ENCODE measurements at places on chromosomes 13 and 19.

GRCh38 chr13:20848203-20848602 lies 54.3 kb downstream of the XPO4 start:
- no peak for DNase-seq

- DNase-seq, result peak; percentile 52
Observed at GRCh38 chr19:17841810-17842662, 5.7 kb downstream of the JAK3 start.

- no peak for DNase-seq
Observed at GRCh38 chr19:42285541-42285941, 16.4 kb upstream of the PRR19 start.

GRCh38 chr19:534088-534487 lies 2.5 kb downstream of the CDC34 start:
- no peak for DNase-seq

GRCh38 chr13:53694814-53695532 lies 666.4 kb downstream of the OLFM4 start:
- no peak for DNase-seq

DNA sequence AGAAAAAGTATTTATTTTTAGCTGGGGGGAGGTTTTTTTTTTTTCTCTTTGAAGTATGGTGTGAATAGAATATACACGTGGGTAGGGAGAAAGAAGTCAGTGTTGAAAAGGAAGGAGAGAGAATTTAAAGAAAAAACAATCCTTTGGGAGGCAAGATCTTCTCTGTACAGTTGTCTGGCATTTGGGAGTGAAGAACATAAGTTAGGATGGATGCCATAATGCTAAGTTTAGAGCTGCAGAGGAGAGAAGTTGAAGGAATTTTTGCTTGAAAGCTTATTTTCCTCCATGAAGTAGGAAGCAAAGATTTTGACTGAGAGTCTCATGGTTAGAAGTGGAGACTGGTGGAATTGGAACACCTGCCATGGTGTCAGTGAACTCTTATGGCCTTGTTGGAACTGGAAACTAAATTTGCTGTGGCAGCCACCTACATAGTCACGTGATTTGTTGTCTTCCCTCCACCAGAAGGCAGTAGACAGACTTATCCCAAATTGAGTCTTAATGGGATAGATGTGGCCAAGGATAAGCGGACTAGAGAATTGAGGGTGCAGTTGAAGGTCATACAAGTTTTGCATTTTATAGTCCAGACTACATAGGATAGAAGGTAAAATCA lies 22.0 kb downstream of the NDFIP2 start:
- DNase-seq, result no peak

DNA sequence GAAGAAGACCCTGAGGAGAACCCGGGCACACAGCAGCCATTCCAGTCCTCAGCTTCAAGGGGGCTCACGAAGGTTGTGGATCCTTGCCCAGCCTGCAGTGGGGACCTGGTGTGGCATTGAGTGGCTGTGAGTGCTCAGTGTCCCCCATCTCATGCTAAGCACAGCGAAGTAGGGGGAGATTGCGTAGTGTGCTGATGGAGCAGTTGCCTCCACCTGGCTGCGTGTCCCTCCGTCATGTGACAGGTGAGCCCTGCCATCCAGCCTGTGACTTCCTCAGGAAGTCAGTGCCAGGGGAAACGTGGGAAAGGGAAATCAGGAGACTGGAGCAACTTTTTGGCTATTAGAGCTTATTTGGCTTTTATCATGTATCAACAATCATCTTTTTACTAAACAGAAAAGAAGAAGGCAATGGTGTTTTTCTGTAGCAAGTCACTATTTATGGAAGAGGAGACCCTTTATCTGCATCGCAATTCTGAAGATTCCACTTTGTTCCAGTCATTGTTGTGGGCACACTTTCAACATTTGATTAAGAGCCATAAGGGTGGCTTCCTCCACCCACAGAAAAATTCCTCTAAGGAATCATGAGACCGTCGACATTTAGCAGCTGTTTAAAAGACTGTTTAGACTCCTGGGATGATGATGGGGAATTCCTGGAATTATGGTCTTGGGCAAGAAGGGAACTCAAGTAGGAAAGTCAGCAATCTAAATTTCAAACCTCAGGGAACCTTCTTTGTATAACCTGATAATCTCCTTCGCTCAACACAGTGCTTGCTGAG lies 126.8 kb upstream of the SPATA13 start:
- DNase-seq, result no peak

DNA sequence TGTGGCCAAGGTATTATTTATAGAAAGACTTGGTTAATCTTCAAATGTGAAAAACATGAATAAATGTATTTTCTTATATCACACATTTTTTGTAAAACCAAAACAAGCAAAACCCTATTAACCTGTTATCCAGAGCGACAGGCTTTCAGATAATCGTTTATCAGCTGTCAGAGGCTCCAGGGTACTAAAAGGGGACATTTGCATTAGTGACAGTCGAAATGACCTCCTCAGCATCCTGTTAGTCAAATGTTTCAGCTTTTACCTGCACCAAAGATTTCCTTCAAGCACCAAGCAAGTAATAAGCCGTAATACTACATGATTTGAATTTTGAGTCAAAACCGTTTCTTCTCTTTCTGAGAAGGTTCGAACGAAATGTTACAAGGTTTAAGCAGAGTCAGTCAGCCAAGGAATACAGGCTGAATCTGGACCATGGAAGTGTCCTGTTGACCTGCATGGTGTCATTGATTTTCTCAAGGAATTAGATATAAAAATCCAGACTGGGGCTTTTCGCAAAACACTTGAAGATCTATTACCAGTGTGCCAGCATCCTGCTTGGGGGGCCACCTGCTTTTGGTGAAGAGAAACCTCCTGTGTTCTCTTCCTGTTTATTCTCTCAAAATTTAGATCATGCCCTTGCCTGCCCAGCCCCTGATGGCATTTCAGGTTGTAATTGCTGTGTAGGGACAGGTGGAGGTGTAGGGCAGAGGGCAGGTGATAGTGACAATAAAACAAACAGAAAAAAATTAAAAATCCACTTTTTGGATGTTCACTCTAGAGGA lies 11.3 kb upstream of the RFC3 start:
- DNase-seq, result no peak

- peak; percentile 47 for DNase-seq
Observed at GRCh38 chr19:34145741-34146202, 26.5 kb upstream of the LSM14A start.

GRCh38 chr13:106597186-106597585 lies 29.2 kb upstream of the ARGLU1 start:
- DNase-seq, result no peak

DNA sequence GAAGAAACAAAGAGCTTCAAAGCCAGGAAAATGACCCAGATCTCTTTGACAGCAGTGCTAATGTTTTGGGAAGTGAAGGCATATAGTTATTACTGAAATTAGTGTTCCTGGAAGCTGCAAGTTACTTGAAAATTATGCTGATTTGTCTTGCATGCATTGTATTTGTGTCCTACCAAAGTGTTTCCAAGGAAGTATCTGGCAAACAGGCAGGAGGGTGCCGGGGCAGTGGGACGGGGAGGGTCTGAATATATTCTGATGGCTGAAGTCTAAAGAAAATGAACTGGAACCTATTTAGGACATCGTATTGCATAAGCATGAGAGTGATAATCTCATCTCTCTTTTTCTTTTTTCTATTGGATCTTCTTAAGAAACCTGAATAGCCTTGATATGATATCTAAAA lies 9.0 kb downstream of the RNASEH2B start:
- DNase-seq, result no peak

DNA sequence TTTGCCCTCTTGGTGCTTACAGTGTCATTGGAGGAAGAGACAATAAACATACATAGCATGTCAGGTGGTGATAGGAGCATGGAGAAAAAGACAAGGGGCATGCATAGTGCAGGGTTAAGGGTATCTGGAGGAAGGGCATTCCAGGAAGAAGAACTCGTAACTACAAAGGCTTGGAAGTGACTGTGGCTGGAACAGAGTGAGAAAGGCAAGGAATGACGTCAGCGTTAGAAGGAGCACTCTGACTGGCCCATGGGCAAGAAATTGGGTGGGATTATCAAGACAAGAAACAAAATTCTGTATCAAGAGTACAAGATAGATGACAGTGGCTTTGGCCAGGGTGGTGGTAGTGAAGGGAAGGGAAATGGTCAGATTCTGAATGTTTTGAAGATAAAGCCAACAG lies 11.2 kb downstream of the SMIM17 start:
- no peak for DNase-seq

DNA sequence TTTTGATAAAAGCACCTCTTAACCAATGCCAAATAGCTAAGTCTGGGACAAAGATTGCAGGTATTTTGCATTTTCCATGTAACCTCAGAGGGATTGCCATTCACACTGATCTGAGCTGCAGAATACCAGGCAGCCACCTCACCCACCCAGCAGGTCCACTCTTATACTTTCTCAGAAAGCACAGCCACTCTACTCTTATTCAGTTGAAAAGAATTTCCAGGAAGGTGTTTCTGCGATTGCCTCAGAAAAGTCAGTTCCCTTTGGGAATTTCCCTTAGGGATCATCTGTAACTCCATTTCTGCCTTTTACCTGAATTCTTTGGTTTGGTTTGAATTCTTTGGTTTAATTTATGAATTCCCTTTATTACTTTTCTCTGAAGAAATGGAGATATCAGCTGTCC lies 904 bp upstream of the ALOX5AP start:
- no peak for DNase-seq

GRCh38 chr13:80884056-80884785 lies 543.3 kb upstream of the SPRY2 start:
- no peak for DNase-seq

GRCh38 chr19:14305706-14306105 lies 75.5 kb upstream of the ADGRE5 start:
- no peak for DNase-seq

Measured in stimulated activated naive CD8-positive, alpha-beta T cell treated with anti-CD3 and anti-CD28 coated beads, Interleukin-15, amount 100 ng/mL, for 72 hours (primary cell).